ENCODE measurements at places on chromosomes 16 and 17.

DNA sequence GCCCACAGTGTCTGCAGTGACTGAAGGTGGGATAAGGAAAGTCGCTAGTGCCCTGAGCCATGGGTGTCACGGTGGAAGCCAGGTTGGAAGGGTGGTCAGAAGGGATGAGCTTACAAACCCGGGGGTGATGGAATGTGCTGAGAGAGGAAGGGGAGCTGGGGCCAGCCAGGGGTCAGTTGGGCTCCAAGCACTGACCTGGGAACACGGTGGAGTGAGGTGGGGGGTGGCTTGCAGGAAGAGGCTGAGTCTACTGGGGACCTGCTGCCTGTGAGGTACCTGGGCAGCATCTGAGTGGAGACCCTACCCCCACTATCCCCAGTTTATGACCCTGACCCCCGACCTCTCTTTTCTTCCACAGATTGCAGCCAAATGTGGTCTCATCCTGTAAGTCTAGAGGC, 3.1 kb downstream of the TMEM92 start:
- no peak for DNase-seq

GRCh38 chr16:66513111-66513723, 36.7 kb downstream of the TK2 start:
- no peak for DNase-seq

DNA sequence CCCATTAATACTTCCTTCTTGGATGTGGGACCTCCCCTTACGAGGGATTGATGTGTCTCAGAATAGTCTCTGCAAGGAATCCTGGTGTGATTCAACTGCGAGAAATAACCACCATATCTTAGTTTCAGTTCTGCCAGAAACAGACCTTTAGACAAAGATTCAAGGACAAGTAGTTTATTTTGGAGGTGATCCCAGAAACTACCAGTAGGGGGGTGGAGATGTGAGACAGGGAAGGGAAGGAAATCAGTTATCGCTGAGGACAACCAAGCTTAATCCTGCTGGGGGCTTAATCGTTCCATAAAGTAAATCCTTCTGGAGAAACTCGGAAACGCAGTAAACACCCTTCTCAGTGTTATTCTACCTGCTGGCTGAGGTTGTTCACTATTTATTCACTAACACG, 5.0 kb upstream of the SDR42E1 start:
- DNase-seq, result no peak

DNA sequence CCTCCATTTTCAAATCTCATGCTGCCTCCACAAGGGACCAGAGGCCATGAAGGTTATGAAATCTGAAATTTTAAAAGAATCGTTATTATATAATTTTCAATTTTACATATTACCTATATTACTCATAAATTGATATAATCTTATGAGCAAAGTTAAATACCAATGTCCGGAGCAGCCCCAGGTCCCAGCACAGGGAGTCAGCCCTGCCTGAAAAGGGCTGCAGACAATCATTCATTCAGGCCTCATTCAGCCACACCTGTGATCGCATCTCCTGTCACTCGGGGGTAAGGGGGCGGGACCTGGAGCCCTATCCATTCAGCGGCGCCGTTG, 172.5 kb downstream of the AHSP start:
- DNase-seq, result no peak

GRCh38 chr17:68954146-68954896, 871 bp downstream of the ABCA8 start:
- DNase-seq, result no peak

GRCh38 chr16:29820271-29820701, at the start of gene MVP:
Gene MVP (plus strand): TSS chr16:29820462. CDS start chr16:29830550, 10,088 bp downstream.
- DNase-seq, result peak; percentile 73

DNA sequence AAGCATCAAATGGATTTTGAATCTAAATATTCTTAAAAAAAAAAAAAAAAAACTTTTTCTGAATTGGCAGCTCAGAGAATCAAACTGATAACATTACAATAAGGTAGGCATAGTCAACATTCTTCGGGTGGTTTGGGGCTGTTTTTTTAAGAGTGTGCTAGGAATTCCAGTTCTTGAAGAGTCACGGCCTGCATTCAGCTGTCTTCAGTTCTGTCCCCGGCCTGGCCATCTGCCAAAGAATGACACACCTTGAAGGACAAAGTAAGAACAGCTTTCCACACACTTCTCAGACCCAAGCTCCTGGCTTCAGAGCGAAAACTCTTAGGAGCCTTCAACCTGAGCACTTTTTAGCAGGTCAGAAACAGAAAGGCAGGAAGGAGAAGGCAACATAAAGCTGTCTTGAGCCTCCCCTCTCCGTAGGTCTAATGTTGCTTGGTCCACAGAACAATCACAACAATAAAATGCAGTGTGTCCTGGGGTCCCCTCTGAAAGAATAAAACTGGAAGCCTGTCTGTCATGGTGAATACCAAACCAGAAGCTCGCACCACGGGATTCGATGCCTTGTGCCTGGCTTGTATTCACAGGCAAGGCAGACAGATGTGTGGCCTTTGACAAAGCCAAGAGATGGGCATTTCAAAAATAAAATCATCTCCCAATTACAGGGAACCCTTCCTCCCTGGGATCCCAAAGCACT, 524.4 kb upstream of the ZFHX3 start:
- DNase-seq, result no peak

- DNase-seq, result no peak
These were observed 212.4 kb downstream of the SNX29 start for GRCh38 chr16:12188935-12189249.

DNA sequence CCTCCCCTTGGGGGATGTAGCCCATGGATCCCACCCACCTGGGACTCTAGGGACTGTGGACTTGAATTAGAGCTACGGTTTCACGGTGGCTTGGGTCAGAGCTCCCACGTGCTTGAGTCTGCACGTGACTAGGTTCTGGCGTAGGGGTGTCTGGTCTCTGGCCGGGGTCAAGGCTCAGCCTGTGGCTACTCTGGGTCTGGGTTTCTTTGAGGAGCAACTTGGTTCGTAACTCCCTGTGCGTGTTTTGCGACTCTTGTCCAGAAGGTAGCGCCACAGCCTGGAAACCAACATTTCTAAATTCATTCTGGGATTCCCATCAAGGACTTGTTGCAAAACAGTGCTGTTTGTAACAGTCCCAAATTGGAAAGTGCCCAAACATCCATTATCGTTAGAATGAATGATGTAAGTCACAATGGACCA, 470 bp upstream of the GGT6 start:
- DNase-seq, result no peak

- DNase-seq, result peak; percentile 51
These were observed 43.6 kb downstream of the NOS2 start for GRCh38 chr17:27756467-27757371.

GRCh38 chr17:8997994-8998628, 23.2 kb upstream of the NTN1 start:
- DNase-seq, result peak; percentile 85

- DNase-seq, result no peak
These were observed 41.9 kb upstream of the RBBP6 start for GRCh38 chr16:24497440-24497839.

DNA sequence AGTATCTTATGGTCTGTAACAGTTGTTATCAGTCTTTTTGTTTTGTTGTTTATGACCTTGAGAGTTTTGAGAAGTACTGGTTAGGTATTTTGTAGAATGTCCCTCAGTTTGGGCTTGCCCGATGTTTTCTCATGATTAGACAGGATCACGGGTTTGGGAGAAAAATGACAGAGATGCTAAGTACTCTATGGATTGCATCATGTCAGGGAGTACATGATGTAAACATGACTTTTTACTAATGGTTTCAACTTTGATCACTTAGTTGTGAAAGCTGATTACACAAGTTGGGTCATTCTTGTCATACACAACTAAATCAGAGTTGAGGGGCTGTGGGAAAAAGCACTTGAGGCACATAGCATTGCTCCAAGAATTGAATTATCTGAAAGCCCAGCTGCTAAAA, 94.7 kb upstream of the SIAH1 start:
- DNase-seq, result no peak

GRCh38 chr16:80103463-80103862, 437.3 kb upstream of the DYNLRB2 start:
- no peak for DNase-seq

DNA sequence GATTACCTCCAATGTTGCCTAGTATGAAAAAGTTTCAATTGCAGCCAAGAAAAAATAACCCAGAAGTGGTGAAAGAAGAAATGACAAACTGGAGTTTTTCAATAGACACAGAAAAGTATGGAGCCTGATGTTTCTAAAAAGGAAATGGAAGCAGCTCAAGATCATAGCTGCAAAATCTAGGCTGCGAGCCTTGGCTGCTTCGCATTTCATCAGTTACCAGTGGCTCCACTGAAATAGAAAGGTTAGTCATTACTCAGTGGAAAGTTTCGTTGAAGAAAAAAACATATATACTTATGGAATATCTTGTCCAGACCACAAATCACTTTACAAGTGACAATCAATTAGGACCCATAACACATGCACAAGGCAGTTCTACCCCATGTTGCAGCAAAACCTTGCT, 206.8 kb upstream of the SOX9 start:
- DNase-seq, result no peak

- peak; percentile 72 for DNase-seq
These were observed at the start of the genes SGSH and SLC26A11 for GRCh38 chr17:80220054-80220735. Gene SGSH (minus strand): TSS chr17:80220333. CDS start chr17:80220313, 20 bp downstream. Gene SLC26A11 (plus strand): TSS chr17:80220427. CDS start chr17:80221561, 1,134 bp downstream.

GRCh38 chr17:48012151-48012520, 25.5 kb downstream of the COPZ2 start:
- peak; percentile 75 for DNase-seq

DNA sequence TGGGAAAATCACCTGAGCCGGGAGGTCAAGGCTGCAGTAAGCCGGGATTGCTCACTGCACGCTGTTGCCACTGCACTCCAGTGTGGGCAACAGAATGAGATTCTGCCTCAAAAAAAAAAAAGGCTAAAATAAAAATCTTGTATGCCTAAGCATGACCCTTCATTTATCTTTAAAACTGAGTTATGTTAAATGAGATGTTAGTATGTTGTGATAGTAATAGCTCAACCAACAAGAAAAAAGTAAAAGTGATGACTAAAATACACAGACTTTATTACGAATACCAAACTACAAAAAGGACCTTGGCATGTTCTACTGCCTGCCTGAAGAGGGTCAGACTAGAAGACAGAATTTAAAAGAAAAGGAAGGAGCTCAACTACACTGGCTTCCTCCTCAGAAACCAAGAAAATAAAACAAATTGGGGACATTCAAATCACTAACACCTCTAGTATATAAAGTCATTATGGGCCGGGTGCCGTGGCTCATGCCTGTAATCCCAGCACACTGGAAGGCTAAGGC, 4.4 kb downstream of the SMURF2 start:
- DNase-seq, result no peak

- peak; percentile 79 for DNase-seq
These were observed 15.9 kb downstream of the GRB7 start for GRCh38 chr17:39753514-39754160.

DNA sequence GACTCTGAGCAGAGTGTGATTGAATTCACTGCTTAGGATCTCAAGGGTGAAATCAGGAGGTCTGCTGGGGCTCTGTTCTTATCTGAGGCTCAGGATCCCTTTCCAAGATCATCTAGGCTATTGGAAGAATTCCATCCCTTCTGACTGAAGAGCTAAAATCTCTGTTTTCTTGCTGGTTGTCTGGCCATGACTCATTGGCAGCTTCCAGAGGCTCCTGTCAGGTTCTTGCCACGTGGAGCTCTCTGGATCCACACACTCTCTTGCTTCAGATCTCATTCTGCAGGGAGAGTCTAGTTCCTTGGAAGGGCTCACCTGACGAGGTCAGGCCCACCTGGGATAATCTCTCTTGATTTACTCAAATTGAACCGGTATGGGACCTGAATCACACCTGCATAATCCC, 930.7 kb downstream of the CDH8 start:
- DNase-seq, result no peak

GRCh38 chr16:85027349-85027957, at the start of gene KIAA0513:
Gene KIAA0513 (plus strand): TSS chr16:85027795. CDS start chr16:85067072, 39,277 bp downstream.
- DNase-seq, result peak; percentile 97

DNA sequence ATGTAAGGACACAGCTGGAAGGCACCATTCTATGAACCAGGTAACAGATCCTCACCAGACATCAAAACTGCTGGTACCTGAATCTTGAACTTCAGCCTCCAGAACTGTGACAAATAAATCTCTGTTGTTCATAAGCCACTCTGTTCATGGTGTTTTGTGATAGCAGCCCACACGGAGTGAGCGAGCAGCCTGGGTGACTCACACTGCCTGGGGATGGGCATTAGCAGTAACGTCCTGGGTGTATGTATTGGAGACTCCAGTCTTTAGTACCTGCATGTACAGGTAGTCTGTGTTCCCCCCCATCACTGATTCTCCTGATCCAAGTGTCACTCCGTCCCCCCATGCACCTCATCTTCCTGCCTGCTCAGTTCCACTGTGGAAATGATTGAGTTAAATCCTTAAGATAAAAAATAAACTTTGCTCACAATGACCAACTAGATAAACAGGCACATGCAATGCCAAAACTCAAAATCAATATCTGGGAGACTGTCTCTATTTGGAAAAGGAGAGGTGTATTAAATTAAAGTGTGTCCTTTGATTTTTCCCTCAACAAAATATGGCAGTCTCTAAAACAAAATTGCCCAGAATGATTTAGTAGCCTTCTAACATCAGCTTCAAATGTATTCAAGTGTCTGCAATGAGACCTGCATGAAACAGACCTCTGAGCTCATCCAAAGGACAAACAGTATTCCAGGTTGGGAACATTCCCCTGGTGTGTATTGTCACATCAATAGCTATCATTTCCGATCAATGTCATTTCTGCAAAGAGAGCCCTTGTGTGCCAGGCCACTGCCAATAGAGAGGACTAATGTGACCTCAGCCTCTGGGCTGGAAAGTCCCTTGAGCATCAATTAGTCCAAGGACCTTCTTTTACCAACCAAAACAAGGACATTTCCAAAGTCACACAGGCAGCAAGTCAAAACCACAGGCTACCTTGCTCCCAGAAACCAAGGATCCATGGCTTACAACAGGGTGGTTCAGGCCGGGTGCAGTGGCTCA, 12.2 kb upstream of the VAT1L start:
- DNase-seq, result no peak

DNA sequence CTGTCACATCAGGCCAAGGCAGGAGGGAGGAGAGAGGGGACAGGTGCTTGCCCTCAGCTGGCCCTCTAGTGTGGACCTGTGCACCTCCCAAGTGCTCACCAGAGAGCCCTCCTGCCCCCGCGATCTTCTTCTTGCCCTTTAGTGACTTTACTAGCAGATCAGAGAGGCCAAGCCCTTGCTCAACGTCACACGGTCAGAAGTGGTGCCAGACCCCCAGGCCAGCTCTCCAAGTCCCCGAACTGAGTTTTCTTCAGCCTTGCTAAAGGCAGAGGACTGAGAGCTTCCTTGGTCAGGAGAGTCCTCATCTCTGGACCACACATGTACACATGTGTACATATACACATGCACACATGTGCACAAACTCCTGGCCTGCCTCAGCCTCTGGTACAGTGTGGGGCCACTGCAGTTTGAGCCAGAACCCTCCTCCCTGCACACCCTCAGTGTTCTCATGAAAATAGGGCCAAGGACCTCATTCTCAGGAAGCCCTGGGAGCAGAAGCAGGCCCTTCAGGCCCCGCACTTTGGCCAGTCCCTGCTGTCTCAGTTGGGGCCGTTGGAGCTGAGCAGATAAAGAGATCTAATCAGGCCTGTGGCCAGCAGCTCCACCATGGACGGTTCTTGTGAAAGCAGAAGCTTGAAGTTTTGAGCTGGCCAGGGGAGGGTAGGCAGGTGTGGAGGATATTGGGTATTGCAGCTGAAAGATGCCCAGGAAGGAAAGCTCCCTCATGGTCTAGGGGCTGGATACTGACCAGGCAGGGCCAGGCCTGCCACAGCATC, 7.4 kb upstream of the EPX start:
- no peak for DNase-seq

- peak; percentile 62 for DNase-seq
These were observed at the start of gene EME2 for GRCh38 chr16:1772362-1772907. Gene EME2 (plus strand): TSS chr16:1772810. CDS start chr16:1773228, 418 bp downstream.

All from CD4-positive, alpha-beta T cell treated with Interleukin-6 for 4 hours (primary cell).